ENCODE measurements at places on chromosomes 12 and 14. TPM values are rescaled to one million over a fixed set of nuclear protein-coding genes. Genes with fewer than 3 reads are reported as not detected.

RAD9B gene
- 0.77 TPM for total RNA-seq

TAS2R46 gene
- total RNA-seq, result 2.0 TPM

IGFBP6 gene
- 973 TPM for total RNA-seq

CEBPE gene
- not detected for total RNA-seq
